GM12891 (cell line): ENCODE measurements at places on chromosomes 2 and 18.

GRCh38 chr2:103464831-103465230 lies 703.0 kb downstream of the TMEM182 start:
- DNase-seq: no peak

- no peak for DNase-seq
These were observed 39.0 kb upstream of the BMPR2 start for GRCh38 chr2:202337151-202337550.

GRCh38 chr18:35088921-35089320 lies 47.7 kb downstream of the MAPRE2 start:
- no peak for DNase-seq

DNA sequence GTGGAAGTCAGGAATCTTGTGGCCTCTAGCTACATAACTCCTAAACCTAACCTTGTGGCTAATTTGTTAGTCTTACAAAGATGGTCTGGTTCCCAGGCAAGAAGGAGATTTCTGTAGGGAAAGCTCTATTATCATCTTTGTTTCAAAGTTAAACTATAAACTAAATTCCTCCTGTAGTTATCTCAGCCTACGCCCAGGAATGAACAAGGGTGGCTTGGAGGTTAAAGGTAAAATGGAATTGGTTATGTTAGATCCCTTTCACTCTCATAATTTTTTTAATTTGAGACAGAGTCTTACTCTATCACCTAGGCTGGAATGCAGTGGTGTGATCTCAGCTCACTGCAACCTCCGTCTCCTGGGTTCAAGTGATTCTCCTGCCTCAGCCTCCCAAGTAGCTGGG lies 24.6 kb upstream of the PDK1 start:
- no peak for DNase-seq

DNA sequence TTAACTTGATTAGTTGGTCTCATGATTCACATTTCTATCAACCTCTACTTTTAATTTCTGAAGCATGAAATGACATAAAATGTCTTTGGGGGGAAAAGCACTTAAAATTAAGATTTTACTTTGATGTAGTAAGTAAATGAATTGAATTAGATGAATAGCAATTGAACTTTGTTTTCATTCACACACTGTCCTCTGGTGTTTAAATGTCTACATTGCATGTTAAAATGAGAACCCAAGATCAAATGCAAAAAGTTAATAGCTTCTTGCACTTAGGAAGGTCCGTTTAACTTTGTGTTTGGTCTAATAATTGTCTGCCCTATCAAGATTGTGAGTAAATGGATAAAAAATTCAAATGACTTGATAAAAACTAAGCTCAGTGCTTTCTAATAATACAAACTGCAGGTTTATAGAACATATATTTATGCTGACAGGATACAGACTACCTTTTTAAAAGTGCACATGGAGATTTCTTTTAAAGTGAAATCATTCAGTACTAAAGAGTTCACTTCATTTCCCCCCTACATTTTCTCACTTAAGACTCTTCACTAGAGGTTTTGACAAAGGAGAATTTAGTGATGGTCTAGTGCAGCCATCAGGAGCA lies 156.2 kb upstream of the NABP1 start:
- DNase-seq: no peak

- DNase-seq: no peak
These were observed 391.1 kb downstream of the DCC start for GRCh38 chr18:52730972-52731619.

GRCh38 chr2:147320146-147320545 lies 524.7 kb upstream of the ACVR2A start:
- no peak for DNase-seq

- no peak for DNase-seq
These were observed 34.2 kb downstream of the PLCL1 start for GRCh38 chr2:197838579-197838978.

GRCh38 chr18:8283891-8284585 lies 325.2 kb upstream of the RAB12 start:
- no peak for DNase-seq

- DNase-seq: no peak
These were observed 2.1 kb downstream of the PCBP1 start for GRCh38 chr2:70089220-70089982.

DNA sequence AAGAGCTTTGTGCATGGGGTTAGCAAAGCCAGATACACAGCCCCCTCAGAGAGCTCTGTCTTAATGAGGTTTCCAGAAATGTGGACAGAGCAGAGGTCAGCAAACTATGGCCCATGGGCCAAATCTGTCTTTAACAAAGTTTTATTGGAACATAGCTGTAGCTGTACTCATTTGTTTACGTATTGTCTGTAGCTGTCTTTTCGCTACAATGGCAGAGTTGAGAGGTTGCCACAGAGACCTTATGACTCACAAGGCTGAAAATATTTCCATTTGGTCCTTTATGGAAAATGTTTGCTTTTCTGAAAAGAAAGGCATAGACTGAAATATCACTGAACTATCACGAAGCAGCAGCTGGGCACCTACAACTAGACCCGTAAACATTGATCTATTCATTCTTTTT lies 841.8 kb downstream of the SLC4A3 start:
- DNase-seq: no peak

DNA sequence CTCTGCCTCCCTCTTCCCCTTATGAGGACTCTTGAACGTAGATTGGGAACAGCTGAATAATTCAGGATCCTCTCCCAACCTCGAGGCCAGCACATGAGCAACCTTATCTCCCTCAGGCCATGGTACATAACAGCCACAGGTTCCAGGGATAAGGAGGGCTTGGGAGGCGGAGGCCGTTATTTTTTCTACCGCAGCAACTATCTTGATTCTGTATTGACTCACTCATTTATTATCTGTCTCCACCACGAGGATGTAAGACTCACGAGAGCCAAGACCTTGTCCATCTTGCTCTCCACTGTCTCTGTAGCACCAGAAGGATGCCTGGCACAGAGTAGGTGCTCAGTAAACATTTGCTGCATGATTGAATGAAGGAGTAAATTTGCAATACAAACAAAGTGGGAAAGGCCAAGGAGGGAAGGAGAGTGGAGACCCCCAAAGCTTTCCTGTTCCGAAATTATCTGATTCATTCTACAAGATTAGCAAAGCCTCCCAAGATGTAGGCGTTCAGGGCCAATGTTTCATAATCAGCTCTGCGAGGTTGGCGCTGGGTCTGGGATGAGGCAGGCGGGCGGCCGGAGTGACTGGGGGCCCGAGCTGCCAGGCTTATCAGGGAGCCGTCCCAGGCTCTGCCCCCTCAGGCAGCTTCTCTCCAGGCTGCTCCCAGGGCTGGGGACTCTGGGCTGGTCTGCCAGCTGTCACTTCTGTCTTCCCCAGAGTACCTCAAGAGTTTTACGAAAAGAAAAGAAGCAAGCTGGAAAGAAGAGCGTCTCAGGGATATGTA lies 31.6 kb downstream of the INPP5D start:
- DNase-seq: no peak

GRCh38 chr2:13522917-13523821 lies 806.4 kb downstream of the TRIB2 start:
- no peak for DNase-seq

GRCh38 chr2:79630060-79630459 lies 117.2 kb downstream of the CTNNA2 start:
- no peak for DNase-seq

DNA sequence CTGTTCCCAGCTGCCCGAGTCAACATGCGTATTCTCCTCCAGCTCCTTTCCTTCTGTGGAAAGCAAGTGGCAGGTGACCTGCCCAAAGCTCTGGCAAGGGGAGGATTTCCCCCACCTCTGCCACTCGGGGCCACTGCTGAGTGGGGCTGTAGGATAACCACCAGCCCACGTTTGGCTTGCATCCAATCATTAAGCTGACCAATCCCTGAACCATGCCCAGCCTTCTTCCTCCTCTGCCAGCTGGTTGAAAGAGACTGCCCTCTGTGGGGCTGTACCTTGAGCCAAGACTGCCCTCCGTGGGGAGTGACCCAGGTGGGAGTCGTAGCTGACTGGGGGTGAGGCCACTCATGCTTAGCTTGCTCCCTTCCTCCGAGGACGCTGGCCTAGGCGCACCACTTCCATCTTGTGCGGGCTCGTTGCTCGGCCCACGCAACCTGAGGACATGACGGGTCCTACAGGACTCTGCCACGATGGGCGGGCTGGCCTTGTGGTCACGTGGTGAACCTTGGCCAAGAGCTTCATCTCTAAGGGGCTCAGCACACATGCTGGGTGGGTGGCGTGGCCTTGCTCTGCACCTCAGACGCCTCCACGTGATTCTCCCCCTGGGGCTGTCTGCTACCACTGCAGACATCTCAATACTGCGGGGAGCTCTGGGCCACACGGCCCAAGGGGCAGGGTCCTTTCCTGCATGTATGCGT lies 112.1 kb downstream of the NDUFA10 start:
- no peak for DNase-seq

- DNase-seq: no peak
These were observed 55.6 kb downstream of the ANKRD44 start for GRCh38 chr2:197254776-197255530.

DNA sequence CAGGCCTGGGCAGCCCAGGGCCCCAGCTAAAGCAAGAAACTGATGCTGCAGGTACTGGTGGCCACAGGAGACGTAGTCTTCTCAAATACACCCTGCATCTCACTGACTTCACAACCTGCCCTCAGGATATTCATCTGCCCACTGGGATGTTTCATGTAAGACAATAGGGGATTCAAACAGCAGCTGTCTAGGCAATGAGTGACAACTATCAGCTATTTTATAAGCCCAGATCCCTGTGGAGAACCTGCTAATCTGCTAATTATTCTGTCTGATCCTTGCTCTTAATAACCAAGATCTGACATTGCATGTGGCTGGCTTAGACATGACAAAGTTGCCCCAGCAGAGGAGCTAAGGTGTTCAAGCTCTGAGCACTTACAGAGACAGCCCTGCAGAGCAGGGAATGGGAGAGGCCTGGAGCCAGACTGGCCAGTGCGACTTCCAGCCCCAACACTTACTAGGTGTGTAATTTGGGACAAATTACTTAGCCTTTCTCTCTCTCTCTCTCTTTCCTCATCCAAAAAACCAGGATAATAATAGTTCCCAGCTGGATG lies 28.6 kb downstream of the SIGLEC15 start:
- no peak for DNase-seq

GRCh38 chr18:77763530-77764145 lies 514.0 kb downstream of the GALR1 start:
- DNase-seq: no peak

DNA sequence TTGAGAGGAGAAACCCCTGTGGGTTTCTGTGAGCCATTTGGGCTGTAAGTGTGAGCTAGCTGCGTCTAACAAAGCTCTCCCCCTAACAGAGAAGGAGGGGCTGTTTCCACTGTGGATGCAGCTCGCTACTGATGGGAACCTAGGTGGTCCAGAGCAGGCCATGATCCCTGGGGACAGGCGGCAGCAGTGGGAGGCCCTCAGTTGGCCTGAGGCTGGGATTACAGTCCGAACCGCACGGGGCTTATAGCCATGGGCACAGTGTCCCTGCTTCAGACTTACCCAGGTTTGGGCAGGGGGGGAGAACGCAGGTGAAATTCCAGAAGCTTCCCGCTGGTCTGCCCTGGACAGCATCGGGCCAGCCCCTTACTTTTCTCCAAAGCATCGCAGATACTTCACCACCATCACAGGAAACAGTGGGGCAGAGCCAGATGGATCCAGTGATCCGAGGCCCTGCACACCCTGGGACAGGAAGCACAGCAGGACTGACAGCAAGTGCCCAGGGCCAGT lies 139.4 kb downstream of the SEPTIN10 start:
- DNase-seq: no peak

DNA sequence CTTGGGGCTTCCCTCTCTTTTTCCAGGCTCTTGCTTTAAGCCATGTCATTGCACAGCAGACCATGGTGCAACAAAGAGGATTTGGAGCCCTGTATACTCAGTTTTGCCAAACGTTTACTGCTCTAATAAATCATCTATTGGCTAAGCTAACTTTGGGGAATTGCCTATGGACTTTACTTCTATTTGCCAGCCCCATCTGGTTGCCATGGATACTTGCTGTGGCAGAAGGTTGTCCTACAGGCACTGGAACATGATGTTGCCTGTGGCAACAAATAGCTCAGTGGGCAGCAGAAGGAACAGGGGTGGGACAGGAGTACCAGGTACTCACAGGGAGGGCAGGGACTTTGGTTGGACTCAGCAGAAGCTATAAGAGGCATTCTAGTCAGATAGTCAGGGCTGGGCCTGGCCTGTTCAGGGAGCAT lies 129.7 kb downstream of the CCDC85A start:
- DNase-seq: no peak

DNA sequence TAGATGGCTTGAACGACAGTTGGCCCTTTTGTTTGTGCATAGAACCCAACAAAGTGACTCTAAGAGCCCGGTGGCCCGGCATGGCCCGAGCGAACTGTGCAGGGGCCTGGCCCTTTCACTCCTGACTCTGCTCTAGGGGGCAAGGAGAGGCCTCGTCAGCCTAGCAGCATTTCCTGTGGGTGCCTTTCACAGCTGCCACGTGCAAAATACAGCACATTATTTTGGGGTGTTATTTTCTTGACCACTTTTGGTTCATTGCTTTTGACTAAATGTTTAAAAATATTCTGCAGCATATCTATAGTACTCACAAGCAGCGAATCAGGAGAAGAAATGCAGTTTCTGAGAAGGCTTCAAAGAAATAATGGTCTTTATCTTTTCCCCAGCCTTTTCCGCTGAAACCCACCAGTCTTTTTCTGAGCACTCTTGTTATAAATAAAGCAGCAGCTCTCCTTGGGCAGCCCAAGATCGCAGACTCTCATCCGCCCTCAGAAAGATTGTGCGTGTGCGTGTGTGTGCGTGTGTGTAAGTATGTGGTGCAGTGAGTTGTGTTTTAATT lies 31.3 kb downstream of the DGKD start:
- DNase-seq: no peak

DNA sequence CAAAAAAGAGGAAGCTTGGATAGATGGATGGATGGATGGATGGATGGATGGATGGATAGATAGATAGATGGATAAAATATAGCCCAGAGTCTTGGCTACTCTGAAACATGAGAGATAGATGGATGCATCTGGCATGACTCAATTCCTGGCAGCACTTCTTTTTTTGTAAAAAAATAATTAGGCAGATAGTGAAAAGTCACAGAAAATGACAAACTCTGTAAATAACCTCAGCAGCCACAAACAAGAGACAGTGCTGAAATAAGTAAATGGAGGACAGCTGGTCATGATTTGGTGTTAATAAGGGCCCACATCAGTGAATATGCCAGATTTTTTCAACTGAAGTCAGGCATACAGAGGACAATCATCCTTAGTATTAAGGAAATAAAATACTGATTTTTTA lies 585.0 kb upstream of the GCFC2 start:
- DNase-seq: no peak

DNA sequence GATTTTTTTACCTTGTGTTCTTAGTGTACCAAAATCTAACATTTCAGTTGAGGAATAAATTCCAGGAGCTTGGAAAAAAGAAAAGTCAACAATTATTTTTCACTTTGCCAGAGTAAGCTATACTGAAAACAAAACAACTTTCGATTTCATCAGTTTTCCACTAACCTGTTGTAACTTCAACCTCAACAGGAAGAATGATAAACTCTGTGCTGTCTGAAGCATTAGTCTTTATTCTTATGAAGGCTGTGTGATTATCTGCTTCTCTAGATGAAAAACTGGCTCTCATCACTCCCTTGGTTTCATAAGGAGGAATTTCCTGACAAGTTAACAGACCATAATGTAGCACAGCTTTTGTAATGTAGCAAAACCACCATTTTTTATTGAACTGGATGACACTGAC lies 121.2 kb downstream of the ZAP70 start:
- DNase-seq: no peak
